ENCODE measurements at places on chromosomes 4 and X.
A peak's percentile ranks its signal among the peaks of the same experiment; 100 is the strongest.

DNA sequence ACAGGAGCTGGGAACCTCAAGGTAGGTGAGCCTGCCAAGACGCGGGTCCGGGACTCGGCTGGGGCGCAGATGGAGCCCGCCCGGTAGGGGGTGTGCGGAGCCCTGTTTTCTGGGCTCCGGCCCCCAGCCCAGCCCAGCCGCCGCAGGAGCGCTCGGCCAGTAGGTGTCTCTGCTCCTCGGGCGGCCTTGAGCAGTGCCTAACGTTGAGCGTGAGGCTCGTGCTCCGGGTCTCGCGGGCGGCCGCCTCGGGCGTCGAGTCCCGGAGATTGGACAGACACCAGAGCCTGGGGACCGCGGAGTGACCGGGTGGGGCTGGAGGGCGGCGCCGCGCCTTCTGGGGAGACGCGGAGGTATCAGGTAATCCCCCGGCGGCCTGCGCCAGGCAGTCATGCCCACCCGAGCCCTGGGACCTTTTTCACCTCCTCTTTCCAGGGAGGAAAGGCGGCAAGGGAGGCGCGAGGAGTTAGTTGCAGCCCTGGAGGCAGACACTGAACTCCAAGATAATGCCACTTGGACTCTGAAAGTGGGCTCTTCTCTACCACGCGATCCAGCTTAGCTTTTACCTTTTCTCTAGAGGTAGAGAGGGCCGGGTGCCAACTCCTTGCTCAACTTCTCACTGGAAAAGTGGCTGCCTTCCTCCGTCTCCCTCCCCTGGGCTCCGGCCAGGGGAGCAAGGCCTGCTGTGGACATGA, 14.5 kb upstream of the FGG start:
- peak; percentile 52 for DNase-seq

GRCh38 chr4:189185810-189186432, 754.8 kb upstream of the FRG1 start:
- no peak for DNase-seq

DNA sequence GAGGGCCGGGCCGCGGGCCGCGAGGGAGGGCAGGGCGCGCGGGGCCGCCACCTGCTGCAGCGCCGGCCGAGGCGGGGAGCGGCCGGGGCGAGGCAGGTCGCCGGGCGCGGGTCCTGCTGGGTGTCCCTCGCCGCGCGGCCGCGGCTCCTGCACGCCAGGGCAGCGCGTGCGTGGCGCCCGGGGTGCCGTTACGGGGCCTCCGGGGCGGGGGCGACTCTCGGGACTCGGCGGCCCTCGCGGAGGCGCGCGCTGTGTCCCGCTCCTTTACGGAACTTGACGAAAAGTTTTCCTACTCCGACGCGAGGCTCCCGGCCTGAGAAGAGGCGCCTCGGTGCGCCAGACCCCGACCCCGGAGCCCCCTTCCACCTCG, 329 bp downstream of the TBC1D14 start:
- DNase-seq: no peak

DNA sequence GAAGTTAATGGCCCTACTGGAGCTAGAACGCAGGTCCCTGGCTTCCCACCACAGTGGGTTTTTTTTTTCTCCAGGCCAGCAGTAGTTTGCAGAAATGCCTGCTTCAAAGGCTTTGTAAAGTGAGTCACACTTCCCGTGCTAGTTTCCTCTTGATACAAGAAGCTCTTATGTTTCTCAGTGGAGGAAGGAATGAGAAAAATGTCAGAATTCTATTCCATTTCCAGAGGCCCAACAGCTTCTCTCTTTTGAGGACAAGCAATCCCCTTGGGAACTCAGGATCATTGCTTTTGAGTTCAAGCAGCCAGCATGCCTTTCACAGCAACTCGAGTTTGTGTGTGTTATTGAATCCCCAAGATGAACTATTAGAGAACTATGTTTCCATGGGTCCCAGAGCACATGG, 134.3 kb downstream of the GUCY2F start:
- DNase-seq: peak; percentile 97

- peak; percentile 66 for DNase-seq
These were observed 148.0 kb upstream of the STX18 start for GRCh38 chr4:4689694-4690440.

DNA sequence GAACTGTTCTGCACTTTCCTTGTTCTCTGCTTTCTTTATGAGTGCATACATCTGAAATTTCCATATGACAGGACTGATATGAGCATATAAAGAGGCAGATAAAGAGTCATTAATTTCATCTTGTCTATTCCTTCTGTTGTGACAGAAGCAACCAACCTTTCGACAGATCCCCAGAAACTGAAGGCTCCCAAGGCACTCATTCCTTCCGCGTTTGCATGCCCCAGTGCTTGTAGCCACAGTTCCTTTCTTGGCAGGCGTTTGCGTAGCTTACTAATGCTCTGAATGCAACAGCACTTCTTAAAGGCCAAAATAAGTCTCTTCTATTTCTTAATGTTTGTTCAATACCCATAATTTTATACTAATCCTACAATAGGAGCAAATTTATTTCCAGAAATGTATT, 94.0 kb upstream of the TBL1X start:
- DNase-seq: no peak

Data from fibroblast of skin of scalp (primary cell).